CD8-positive, alpha-beta memory T cell (primary cell): ENCODE measurements at places on chromosomes 7 and 10.
A peak's percentile ranks its signal among the peaks of the same experiment; 100 is the strongest.

DNA sequence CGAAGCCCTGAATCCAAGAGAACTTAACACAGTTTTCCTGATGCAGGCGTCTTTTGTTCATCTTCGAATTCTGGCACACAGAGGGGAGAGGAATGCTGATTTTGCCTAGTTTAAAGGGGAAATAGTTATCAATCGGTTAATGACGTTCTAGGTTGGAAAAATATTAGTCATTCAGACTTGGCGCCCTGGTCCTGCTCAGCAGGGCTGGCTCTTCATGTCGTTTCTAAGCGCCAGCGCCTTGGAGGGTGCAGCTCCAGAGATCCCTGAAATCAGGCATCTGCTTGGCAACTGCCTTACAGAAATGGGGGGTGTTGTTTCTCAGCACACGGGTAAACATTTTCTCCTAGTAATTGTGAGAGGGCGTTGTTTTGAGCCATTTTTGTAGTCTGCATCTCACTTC is 1.3 kb upstream of the PRTFDC1 start:
- no peak for DNase-seq

- no peak for DNase-seq
Measured at GRCh38 chr7:155071916-155072571, 1.9 kb downstream of the HTR5A start.

DNA sequence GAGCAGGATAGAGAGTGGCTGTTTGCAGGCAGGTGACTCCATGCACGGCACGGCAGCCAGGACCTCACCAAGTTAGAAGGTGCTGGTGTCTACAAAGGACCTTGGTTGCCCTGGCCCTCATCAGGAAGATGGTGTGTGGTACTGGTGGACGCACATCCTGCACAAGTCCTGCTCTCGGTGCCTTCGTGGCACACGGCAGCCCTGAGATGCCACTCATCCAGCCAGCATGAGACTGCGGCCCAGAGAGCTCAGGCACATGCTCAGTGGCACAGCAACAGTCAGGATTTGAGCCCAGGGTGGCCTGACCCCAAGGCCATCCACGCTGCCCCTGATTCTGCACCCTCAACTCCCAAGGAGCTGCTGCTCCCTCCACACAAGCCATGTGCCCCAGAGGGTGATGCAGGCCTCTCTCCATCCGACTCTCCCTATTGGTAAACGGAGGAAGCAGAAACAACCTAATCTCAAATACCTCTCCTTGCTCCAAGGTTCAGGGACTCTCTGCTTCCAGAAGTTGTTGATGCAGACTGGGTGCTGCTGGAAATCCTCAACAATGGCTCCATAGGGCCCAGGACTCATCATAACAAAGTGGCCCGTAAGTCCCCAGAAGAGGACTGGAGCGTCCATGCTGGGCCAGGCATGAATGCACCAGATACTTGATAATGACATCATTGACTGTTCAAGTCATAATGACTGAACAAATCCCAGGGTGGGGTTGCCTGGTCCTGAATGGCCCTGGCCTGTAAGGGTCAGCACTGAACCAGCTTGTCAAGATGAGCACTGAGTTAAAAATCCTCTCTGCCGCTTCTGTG is 93.6 kb downstream of the ARHGAP22 start:
- DNase-seq = no peak

DNA sequence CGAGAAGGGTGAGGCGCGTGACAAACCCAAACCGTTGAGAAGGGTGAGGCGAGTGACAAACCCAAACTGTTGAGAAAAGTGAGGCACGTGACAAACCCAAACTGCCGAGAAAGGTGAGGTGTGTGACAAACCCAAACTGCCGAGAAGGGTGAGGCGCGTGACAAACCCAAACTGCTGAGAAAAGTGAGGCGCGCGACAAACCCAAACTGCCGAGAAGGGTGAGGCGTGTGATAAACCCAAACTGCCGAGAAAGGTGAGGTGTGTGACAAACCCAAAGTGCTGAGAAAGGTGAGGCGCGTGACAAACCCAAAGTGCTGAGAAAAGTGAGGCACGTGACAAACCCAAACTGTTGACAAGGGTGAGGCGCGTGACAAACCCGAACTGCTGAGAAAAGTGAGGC is 25.0 kb downstream of the ESYT2 start:
- peak; percentile 70 for DNase-seq

GRCh38 chr7:112081778-112082177 is 124.4 kb downstream of the DOCK4 start:
- DNase-seq = no peak
